Skeletal muscle cell (primary cell): ENCODE measurements at places on chromosomes 1 and 21.

DNA sequence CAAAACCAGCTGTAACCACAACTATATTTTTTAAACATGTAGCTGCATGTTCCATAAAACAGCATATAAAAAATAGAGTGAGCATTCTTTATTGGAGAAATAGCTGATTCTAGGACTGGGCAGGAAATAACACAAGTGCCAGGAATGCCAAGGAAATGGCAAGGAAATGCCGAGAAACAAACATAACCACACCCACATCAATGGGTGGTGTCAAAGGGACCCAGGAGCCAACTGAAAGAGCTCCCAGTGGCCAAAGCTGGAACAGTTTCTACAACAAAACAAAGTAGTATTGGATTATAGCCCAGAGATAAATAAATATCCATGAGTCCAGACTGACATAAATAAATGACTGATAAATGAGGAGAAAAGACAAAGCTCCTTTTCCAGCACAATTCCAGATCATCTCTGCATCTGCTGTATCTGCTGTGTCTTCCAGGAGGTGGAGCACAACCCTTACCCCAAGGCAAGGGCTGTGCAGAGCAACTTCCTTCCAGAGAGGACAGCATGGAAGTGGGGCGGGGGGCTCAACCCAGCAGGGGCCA, 28.1 kb downstream of the ADARB1 start:
- no peak for DNase-seq

DNA sequence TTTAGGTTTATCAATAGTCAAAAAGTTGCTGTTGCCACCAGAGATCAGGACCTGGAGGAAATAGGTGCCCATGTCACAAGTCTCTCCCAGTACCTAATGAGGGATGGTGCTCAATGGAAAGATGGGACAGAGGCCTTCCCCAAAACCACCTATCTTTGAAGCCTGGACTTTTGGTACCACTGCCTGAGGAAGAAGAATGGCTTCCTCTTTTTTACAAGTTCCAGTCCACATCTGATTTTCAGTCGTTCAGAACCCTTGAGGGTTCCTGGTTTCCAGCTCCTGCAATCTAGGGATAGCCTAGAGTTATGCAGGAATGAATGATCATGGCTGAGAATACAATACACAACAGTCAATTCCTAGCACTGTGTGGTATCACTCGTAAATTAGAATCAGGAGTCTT, 5.7 kb downstream of the CATSPERE start:
- no peak for DNase-seq

DNA sequence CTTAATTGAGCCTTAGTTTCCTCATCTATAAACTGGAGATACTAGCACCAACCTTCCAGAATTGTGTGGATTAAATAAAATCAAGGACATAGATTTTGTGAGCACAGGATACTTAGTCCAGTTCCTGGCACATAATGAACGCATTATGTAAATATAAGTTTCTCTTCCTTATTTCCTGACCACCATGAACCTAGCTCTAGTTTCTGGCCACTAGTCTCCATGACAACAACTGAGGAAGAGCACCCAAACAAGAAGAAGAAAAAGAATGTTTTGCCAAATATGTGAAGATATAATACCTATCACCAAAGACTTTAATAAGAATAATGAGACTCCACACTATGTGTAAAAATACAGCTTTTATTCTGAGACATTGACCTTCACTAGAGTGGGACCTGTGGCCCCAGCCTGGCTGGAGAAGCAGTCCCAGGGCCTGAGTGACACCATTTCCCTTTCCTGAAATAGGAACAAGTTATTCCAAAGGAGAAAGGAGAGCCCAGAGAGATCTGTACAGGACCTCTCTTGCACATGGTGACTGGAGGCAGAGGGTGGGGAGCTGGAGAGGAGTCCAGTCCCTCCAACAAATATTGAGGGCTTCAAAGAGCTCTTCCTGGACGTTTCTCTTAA, 940 bp upstream of the USF1 start:
- no peak for DNase-seq

DNA sequence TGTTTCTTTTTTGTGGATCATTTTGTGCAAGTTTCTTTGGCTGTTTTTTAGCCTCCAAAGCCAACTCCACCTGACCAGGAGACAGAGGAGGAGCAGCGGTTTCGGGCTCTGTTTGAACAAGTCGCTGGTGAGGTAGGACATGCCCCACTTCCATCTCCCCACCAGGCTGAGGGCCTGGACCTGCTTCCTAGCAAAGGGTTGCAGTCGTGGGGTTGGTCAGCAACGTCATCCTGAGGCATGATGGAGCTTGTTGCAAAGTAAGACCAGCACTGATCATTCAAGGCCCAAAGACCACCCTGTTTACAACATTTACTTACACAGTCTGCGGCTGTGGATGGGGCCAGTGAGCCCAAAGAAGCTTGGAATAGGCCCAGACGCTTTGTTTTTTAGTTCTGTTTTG, 40.3 kb downstream of the CAPN9 start:
- no peak for DNase-seq

DNA sequence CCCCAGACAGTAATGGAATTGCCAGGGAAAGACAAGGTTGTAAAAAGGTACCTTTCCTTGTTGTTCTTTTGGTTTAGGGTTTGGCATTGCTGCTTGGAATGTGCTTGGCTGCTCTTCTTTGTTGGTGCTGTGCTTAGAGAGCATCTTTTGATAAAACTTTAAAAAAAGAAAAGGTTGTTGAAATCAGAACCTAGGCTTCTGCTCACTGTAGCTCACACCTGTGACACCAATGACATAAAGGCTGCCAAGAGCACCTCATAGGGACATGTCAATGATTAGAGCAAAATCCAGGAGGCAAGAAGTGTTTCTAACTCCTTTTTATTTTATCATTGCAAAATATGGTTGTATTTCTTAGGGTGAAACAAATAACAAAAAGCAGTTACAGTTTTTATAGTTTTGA, 28.9 kb downstream of the CLEC20A start:
- DNase-seq = no peak

GRCh38 chr1:169451218-169451824, 24.0 kb upstream of the CCDC181 start:
- no peak for DNase-seq

DNA sequence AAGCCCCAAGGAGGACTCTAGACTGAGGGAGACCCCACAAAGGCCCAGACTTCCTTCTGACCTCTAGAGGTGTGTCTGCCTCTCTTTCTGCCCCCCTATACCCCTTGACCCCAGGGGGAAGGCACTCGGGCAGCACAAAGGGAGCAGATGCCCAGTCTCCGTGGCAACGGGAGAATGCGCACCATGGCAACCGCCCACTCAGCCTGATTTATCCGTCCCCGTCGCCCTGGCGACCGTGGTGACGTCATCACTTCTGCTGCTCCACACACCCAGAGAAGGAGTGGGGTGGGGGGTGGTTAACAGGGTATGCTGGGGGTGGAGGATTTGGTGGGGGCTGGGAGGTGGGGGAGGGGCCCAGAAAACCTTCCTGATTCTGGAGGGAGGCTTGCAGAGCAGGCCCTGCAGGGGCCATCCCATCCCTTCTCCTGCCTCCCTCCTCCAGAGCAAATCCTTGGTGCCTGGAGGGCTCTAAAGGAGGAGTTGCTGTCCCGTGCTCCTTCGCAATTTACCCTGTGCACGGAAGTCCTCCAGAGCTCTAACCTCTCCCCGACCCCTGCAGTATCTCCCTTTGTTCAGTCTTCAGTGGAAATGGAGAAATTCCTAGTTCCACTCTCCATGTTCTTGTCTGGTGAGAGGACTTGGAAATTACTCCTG, 6.3 kb downstream of the CELF3 start:
- no peak for DNase-seq

DNA sequence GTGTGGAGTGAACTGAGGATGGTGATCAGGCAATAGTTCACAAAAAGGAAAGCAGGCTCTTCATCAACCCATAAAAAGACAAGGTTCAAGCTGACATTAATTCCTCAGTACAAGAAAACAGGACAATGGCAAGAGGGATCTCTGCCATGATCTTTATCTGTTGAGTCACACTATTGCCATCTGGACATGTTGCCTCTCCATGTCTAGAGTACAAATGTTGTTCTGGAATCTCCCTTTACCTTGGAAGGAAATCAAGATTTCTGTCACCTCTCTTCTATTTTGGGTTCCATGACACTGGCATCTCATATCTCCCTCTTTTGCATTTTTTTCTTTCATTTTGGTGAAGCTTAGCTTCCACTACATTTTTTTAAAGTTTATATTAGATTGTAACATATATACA, 329.1 kb downstream of the USP25 start:
- DNase-seq = no peak

DNA sequence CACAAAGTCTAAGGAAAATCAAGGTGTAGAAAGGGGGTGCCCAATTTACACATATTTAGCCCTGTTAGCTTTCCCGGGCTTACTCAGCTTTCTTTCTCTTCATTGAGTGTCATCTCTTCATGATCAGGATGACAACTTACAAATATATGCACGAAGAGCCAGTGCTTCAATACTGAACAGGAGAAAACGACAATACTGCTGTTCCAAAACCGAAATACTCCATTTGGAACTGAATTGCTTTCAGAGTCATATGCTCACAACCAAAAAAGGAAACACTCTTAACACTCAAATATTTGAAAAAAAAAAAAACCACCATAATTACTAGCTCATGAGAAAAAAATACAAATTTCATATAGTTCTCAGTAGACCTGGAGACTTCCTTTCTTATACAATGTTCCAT, 272.1 kb upstream of the DUSP10 start:
- DNase-seq = no peak

- DNase-seq = no peak
These were observed 30.7 kb downstream of the SLC2A1 start for GRCh38 chr1:42927920-42928505.

GRCh38 chr1:12627296-12627695, 9.3 kb upstream of the DHRS3 start:
- no peak for DNase-seq

DNA sequence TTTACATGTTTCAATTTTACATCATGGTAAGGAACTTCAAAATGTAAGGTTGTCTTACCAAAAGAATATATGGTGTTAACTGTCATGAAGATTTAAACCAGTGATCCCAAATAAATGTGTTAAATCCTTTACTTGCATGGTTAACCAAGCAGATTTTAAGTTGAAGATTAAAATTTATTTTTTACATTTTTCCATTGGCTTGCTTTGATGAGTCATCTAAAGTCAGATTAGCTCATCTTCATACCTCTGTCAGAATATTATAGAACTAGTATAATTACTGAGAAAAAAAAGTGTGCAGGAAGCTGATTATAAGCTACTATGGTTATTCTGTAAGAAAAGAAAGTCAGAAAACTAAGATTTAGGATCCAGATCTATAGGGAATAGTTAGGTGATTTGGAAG, 95.3 kb upstream of the DPH5 start:
- DNase-seq = no peak

- no peak for DNase-seq
These were observed 464.1 kb upstream of the BEND5 start for GRCh38 chr1:49240709-49241221.

DNA sequence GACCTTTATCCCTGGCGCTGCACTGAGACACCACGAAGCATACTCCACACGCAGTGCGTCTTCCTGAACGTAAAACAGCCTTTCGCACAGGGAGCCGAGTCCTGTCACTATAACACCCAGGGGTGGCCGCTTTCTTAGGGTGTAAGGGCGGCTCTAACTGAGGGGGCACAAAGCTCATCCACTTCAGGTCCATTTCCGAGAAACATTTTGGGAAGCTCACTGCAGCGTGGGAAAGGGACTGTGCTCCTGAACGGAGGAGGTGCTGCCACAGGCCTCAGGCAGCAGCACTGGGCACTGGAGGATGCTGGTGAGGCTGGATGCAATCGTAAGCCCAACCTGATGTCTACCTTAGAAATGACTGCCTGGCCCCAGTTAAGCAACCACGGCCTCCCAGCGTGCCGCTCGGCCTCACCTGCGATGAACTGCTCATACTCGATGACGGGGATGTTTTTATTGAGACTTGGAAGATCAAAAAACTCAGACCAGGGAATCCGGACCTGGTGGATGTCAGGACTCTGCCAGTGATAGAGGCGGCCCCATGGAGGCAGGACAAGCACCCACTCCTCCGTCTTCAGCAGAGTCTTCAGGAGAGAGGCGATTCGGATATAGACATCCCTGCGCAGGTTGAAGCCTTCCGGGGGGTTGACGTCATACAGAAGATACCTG, 2.3 kb downstream of the POFUT2 start:
- no peak for DNase-seq

GRCh38 chr1:198449261-198449660, 91.2 kb downstream of the ATP6V1G3 start:
- no peak for DNase-seq

GRCh38 chr1:59020151-59020997, 236.5 kb upstream of the JUN start:
- DNase-seq = peak; percentile 53

DNA sequence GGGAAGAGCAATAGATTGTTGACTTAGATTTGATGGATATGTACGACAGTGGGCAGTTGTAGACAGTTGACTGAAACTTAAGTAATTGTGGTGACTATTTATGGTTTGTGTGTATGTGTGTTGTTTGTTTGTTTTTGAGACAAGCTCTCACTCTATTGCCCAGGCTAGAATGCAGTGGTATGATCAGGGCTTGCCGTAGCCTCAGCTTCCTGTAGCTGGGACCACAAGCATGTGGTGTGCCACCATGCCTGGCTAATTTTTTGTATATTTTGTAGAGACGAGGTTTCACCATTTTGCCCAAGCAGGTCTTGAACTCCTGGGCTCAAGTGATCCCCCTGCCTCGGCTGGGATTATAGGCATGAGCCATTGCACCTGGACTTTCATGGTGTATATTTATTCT, 9.8 kb downstream of the SDHC start:
- DNase-seq = no peak

DNA sequence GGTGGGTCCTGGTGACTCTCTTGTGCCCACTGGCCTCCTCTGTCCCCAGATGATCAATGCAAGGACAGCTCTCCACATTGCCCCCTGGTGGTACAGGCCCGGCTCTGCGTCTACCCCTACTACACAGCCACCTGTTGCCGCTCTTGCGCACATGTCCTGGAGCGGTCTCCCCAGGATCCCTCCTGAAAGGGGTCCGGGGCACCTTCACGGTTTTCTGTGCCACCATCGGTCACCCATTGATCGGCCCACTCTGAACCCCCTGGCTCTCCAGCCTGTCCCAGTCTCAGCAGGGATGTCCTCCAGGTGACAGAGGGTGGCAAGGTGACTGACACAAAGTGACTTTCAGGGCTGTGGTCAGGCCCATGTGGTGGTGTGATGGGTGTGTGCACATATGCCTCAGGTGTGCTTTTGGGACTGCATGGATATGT, 10.8 kb downstream of the ADAMTSL4 start:
- no peak for DNase-seq

DNA sequence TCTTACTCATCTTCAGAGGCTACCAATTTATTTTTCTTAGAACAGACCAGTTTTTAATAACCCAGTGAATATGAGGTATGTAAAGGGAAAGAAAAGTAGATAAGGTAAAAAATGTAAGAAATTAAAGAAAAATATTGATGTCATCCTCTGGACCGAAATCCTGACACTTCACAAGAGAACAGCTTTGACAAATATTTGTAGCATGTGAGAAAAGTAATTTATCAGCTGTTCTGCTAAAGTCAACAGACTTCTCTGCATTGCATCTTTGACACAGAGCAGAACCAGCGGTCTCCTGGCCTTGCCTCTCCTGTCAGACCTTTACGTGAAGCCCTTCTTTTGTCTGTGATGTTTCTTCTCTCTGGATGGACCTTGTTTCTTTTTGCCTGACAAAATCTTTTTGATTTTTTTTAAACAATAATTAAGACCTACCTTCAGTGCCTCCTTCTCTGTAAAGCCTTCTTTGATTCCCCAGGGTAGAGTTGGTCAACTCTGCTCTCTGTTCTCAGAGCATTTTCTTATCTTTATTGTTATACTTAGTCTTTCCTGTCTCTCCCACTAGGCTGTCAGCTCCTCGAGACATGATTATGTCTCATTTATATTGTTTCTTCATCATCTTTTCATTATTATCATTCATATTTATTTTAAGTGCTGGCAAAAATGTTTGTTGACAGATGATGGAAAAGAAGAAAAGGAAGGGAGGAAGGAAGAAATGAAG, 35.4 kb downstream of the RGS4 start:
- DNase-seq = no peak
